ENCODE measurements at places on chromosomes 4 and X. TPM values are rescaled to one million over a fixed set of nuclear protein-coding genes. Genes with fewer than 3 reads are reported as not detected.

DNA sequence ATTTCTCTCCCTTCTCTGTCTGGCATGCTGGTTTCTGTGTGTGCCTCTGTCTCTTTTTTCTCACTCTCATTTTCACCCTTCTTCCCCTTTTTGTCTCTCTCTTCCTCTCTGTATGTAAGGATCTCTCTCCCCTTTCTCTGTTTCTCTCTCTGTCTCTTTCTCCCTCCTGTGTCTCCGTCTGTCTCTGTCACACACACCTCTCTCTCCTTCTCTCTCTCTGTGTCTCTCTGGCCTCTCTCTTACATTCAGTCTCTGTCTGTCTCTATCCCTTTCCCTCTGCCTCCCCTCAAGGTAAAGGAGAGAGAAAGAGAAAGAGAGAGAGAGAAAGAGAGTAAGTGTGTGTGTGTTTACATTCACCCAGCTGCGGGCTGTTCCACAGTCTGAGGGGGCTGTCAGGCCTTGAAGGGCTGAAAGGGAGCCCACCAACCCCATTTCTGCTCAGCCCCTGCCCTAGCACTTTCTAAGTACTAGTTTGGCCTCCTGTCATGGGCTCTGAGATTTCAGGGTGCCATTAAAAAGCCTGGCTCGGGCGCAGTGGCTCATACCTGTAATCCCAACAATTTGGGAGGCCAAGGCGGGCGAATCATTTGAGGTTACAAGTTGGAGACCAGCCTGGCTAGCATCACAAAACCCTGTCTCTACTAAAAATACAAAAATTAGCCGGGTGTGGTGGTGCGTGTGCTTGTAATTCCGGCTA is 9.6 kb upstream of the TSPYL2 start:
- peak overlapping the region; percentile 6 for H3K27ac ChIP-seq
- H3K27me3 ChIP-seq = no peaks in the 10 kb centered on the region
- H3K36me3 ChIP-seq = peaks cover 5% of the 10 kb centered on the region
- peak overlapping the region; percentile 64 for H3K4me3 ChIP-seq

- no peak for DNase-seq
- no peaks in the 10 kb centered on the region for H3K27me3 ChIP-seq
- H3K4me3 ChIP-seq = no peak overlapping the region
- peaks cover 2% of the 10 kb centered on the region for H3K4me1 ChIP-seq
Observed at GRCh38 chr4:17301266-17301665, 210.6 kb downstream of the QDPR start.

- peaks cover 5% of the 10 kb centered on the region for H3K27me3 ChIP-seq
- DNase-seq = no peak
- H3K4me1 ChIP-seq = peaks cover 3% of the 10 kb centered on the region
- no peak overlapping the region for H3K27ac ChIP-seq
Observed at GRCh38 chr4:184268584-184269160, 51.0 kb upstream of the ENPP6 start.

DNA sequence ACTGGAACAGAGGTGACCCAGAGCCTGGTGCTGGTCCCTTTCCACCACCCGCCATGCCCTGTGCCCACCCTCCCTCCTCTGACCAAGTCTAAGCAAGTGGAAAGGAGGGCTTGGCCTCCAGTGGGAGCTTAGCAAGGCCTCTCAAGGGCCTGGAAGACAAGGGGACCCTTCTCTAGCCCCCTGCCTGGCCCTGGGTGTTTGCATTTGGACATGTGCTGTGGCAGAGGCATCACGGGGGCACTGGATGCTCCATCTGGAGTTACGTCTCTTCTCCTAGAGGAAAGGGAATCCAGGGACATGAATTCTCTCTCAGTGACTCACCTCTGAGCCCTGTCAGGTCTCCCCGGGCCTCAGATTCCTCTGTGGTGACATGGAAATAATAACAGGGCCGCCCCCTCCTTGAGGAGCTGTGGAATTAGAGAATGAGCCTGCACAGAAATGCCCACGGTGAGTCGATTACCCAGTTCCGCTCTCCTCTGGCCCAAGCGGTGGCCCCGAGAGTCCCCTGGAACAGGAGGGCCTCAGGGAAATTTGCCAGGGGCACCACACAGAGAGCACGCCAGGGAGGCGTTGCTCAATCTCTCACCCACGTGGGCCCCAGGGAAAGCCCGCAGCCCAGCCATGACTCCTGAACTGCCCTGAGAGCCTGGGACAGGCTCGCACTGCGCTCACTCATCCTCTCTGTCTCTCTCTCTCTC is 189.6 kb downstream of the BCOR start:
- H3K27ac ChIP-seq = peak overlapping the region; percentile 68
- H3K4me1 ChIP-seq = peaks cover 37% of the 10 kb centered on the region
- H3K27me3 ChIP-seq = no peaks in the 10 kb centered on the region
- H3K36me3 ChIP-seq = no peaks in the 10 kb centered on the region

GRCh38 chr4:184163813-184164212 is 53.9 kb downstream of the ENPP6 start:
- peaks cover 2% of the 10 kb centered on the region for H3K36me3 ChIP-seq
- no peak overlapping the region for H3K4me3 ChIP-seq
- H3K4me1 ChIP-seq = peaks cover 46% of the 10 kb centered on the region
- peak; percentile 77 for DNase-seq
- peak overlapping the region; percentile 64 for H3K27ac ChIP-seq
- H3K27me3 ChIP-seq = no peaks in the 10 kb centered on the region

- H3K27me3 ChIP-seq = no peaks in the 10 kb centered on the region
- no peaks in the 10 kb centered on the region for H3K4me1 ChIP-seq
- no peak for DNase-seq
- H3K4me3 ChIP-seq = no peak overlapping the region
Observed at GRCh38 chr4:155552180-155552579, 114.5 kb upstream of the GUCY1A1 start.

MAGEC1 gene
- not detected for total RNA-seq

PPARGC1A gene
- total RNA-seq = 3.7 TPM

Measured in mesothelial cell of epicardium (in vitro differentiated cells).